Renal cortical epithelial cell (primary cell): ENCODE measurements at places on chromosomes 2 and 18. TPM values are rescaled to one million over a fixed set of nuclear protein-coding genes. Genes with fewer than 3 reads are reported as not detected.
A peak's percentile ranks its signal among the peaks of the same experiment; 100 is the strongest.

DNA sequence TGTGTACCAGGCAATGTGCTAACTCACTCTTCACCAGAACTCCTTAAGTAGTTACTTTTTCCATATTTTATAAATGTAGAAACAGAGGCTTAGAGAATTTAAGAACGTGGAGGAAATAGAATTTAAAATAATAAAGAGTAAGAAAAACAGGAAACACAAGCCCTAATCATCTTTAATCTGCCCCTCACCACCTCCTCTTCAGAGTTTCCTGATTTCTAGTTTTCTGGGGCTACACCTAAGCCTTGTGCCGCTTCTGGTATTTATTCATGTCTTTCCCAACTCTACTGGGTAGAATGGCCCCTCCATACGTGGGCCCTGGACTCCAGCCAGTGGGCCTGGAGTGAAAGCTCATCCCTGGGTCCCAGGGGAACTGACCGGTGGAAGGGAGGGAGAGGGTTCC is 85.4 kb downstream of the RTN4 start:
- no peak for DNase-seq

DNA sequence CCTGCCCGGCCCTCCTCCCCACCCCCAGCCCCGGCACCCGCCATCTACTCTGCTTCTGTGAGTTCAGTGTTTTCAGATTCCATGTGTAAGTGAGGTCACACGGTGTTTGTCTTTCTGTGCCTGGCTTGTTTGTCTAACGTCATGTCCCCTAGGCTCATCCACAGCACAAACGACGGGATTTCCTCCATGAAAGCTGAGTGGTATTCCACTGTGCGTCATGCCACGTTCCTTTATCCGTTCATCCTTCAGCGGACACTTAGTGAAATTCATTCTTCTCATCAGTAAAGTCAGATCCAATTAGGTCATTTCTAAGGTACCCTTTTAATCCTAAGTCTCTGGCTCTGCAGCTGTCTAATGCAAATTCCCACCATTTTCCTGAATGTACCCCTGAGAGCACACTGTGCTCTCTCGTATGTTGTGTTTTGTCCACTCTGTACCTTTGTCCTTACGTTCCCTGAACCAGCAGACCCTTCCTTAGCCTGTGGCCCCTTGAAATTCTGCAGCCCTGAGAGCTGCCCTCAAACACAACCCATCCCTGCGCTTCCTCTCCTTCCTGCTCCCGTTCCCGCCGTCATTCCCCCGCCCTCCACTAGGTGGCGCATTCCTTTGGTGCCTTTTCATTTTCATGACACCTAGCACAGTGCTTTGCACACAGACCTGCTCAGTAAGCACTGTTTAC is 44.1 kb downstream of the TRAPPC12 start:
- peak; percentile 22 for DNase-seq

- no peak for DNase-seq
These were observed 102.5 kb downstream of the LOXHD1 start for GRCh38 chr18:46554406-46555080.

DNA sequence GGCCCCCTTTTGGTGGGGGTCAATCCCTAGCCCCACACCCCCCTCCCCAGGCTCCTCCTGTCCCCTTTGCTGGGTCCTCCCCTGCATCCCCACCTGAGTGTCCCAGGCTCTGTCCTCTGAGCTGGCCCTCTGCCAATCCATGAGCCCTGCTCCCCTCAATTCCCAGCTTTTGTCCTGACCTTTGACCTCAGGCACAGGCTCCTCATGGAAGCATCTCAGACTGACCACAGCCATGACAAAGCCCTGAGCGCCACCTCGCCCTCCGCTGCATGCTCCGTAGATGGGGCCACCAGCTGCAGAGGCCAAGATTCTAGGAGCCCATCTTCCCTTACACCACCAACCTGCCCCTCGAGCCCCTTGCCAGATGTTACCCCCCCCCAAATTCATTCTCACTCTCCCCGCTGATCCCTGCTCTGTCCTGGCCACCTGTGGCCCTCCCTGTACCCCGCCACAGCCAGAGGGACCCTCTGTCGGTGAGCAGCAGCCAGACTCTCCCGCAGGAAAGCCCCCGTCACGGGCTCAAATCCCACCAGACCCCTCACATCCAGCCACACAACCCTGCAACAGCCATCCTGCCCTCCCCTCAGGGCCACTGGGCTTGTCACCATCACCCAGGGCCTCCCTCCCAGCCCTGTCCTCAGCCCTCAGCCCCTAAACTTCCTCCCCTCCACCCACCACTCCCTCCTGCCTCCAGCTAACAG is 206.0 kb downstream of the MGAT5 start:
- DNase-seq: no peak

DNA sequence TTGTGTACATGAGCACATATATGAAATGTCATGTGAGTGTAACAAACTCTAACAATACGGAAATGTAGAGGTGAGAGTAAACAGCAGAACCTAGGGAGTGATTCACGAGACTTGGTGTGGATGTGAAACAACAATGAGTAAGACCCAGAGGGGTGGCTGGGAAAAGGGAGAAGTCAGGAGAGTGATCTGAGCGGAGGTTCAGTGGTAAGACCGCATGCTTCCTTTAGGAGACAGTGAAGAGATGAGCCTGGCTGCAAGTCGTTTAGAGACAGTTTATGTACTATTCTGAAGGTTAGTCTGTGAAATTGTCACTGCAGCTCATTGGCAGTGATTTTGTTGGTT is 150.6 kb downstream of the PRPF40A start:
- peak; percentile 30 for DNase-seq

DNA sequence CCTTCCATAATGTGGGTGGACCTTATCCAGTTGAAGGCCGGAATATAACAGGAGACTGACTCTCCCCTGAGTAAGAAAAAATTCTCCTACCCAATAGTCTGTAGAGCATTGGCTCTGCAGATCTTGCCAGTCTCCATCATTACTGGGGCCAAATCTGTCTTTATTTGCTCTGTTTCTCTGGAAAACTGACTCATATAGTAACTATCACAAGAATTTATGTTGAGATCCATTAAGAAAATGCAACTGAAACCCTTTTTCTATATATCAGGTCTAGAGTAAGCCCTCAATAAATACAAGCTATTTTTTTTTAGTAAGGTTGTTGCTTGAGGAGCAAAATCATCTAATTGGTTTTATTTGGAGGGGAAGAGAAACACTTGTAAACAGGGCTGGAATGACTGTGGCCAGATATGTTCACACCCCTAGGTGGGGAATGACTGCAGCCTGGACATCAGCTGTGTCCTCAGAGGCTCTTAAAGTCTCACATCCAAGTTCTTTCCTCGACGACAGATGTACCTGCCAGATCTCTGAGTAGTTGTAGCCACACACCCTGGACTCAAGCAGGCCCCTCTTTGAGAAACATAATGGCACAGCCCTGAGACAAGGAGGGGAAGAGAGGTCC is 339.7 kb downstream of the TNS1 start:
- DNase-seq: peak; percentile 30

DNA sequence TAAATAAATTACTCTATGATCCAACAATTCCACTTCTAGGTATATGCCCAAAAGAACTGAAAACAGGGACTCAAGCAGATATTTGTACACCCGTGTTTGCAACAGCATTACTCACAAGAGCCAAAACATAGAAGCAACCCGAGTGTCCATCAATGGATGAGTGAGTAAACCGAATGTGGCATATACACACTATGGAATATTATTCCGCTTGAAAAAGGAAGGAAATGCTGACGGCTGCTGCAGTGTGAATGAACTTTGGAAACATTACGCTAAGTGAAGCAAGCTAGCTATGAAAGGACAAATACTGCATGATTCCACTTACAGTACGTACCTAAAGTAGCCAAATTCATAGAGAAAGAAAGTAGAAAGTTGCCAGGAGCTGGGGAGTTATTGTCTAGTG is 32.2 kb downstream of the MREG start:
- DNase-seq: no peak

- no peak for DNase-seq
These were observed 88.0 kb downstream of the TCF7L1 start for GRCh38 chr2:85221067-85221691.

DNA sequence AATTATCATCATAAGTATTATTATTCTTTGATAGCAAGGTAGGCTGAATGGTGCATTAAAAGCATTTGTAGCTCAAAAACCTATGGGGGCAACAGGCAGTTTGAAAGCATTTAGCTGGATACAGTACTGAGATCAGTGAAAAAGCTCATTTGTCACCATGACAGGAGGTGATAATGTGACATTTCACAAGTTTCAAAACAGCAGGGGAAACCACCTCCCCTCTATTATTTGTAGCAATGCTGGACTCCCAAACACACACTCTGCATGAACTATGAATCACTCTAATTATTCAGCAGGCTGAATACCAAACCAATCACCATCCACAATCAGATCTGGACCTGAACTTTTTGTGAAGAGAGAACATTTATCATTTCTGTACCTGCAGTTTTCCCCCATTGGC is 63.4 kb downstream of the MYO5B start:
- peak; percentile 80 for DNase-seq

DNA sequence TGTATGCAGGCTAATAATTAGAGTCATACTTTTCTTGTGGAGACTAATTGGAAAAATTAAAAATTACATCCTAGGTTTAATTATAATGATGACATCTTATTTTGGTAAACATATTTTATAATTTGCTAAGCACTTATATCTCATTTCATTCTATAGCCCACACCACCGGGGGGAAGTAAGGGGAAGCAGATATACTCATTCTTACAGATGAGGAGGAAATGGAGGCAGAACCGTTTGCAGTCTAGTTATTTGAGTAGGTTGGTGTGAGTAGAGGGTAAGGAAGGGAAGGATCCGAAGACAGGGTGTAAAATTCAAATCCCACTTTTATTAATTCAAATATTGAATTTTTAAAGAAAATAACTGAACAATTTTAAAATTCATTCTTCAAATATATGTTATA is 3.7 kb downstream of the ITGAV start:
- no peak for DNase-seq

Gene LRP1B
- 0.17 and 4.3 TPM in 2 replicates for total RNA-seq

Gene MTIF2
- total RNA-seq: 45.5 and 47.6 TPM in 2 replicates
